EL (cell line): ENCODE measurements at places on chromosomes 7 and 10.
A peak's percentile ranks its signal among the peaks of the same experiment; 100 is the strongest.

- DNase-seq: no peak
These were observed 753.8 kb downstream of the REEP3 start for GRCh38 chr10:64275001-64275400.

DNA sequence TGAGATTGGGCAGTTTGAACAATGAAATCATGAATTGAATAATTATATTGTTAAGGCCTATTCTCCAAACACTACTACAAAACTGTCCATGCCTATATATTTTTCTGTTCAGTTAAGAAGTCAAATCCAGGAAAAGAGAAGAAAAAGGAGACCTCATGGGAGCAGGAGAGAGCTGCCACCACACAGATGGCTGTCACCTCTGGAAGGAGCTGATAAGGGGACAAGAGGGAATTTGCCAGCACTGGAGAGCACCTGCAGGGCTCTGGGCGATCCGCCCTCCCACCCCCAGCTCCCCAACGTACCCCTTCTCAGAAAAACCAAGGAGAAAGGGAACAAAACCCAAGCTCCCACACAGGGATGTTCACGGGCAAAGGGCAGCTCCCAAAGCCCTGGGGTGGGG, 227.8 kb downstream of the TNS3 start:
- DNase-seq: no peak

DNA sequence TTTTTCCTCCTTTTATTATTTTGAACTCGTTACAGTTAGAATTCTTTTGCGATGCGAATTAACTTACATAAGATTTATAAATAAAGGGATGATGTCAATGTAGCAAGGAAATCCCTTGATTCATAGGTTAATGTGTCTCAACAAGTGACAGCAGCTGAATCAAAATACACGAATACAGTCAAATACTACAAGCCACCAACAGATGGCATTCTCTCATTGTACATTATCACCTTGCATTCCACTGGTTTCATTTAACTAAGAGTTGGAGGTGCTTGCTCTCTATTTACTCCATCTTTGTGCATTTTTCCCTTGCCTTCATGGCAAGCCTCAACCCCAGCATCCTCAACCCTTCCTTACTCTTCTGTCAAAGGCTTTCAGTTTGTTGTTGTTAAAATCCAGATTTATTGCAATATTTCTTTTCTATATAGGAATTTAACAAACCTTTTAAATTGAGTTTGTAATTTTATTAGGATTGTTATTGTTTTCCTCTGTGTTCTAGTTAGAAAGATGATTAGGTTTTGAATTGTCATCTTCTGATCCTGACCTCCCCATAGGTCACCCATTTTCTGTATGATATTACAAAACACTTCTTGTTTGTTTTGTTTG, 78.3 kb downstream of the SLC25A40 start:
- peak; percentile 43 for DNase-seq

GRCh38 chr10:4470231-4470835, 355.7 kb upstream of the AKR1E2 start:
- peak; percentile 93 for DNase-seq

GRCh38 chr7:26760501-26760900, 103.9 kb downstream of the SKAP2 start:
- no peak for DNase-seq

GRCh38 chr7:139505563-139505962, 17.9 kb upstream of the CLEC2L start:
- DNase-seq: no peak

- DNase-seq: no peak
These were observed 4.0 kb upstream of the CACNB2 start for GRCh38 chr10:18136073-18136791.

GRCh38 chr7:32890793-32891042, 842 bp downstream of the KBTBD2 start:
- DNase-seq: no peak
